ENCODE measurements at places on chromosomes 2 and 18. TPM values are rescaled to one million over a fixed set of nuclear protein-coding genes. Genes with fewer than 3 reads are reported as not detected.

Gene TMEM200C
- total RNA-seq: 0.04 TPM

Gene REG1A
- not detected for total RNA-seq

Gene IL1RL1
- total RNA-seq: 7.6 TPM

Gene ME2
- 26.2 TPM for total RNA-seq

Gene GATA6
- 0.40 TPM for total RNA-seq

Gene ASPRV1
- 0.38 TPM for total RNA-seq

Gene SLC38A11
- total RNA-seq: 0.47 TPM

Gene REG3A
- not detected for total RNA-seq

Gene DNAH7
- total RNA-seq: 0.38 TPM

Gene DPP10
- not detected for total RNA-seq

Gene OSBPL6
- 1.8 TPM for total RNA-seq

Gene CD302
- total RNA-seq: 4.1 TPM

Gene UGT1A4
- 7.4 TPM for total RNA-seq

Gene TXNDC2
- total RNA-seq: not detected

Gene B4GALT6
- 2.5 TPM for total RNA-seq

Gene RBKS
- 1.7 TPM for total RNA-seq

Gene ELOA2
- not detected for total RNA-seq

Gene LINC00305
- not detected for total RNA-seq

Gene HOXD13
- not detected for total RNA-seq

Gene OTOS
- not detected for total RNA-seq

Gene ATRAID
- total RNA-seq: 70.4 TPM

Gene CD207
- 2.5 TPM for total RNA-seq

Gene STPG4
- total RNA-seq: not detected

Gene ALPI
- not detected for total RNA-seq

Gene CROCC2
- total RNA-seq: not detected

Gene SETBP1
- 5.0 TPM for total RNA-seq

Gene SMIM21
- not detected for total RNA-seq

Gene POTEE
- not detected for total RNA-seq

Gene SERPINB10
- total RNA-seq: not detected

Gene LONRF2
- 1.6 TPM for total RNA-seq

Gene MPPE1
- 22.4 TPM for total RNA-seq

Gene FAM228B
- total RNA-seq: 14.7 TPM

Gene TEKT4
- total RNA-seq: not detected

Gene AMER3
- total RNA-seq: not detected

Gene GLI2
- total RNA-seq: 1.3 TPM

Gene MORN2
- 11.3 TPM for total RNA-seq

Gene CRYBA2
- total RNA-seq: not detected

Gene AQP12B
- total RNA-seq: not detected

Gene GAREM2
- total RNA-seq: 0.19 TPM

Gene KLHL30
- 0.18 TPM for total RNA-seq

Gene PRKD3
- 7.4 TPM for total RNA-seq

Gene PLEKHH2
- total RNA-seq: 2.3 TPM

Gene MTERF4
- total RNA-seq: 27.7 TPM

Gene TMEM163
- total RNA-seq: 0.19 TPM

Gene FOXD4L1
- total RNA-seq: 0.19 TPM

Gene DSC1
- 0.49 TPM for total RNA-seq

Gene AQP12A
- total RNA-seq: not detected
